AG08396 (cell line): ENCODE measurements at places on chromosomes 12 and 14.

DNA sequence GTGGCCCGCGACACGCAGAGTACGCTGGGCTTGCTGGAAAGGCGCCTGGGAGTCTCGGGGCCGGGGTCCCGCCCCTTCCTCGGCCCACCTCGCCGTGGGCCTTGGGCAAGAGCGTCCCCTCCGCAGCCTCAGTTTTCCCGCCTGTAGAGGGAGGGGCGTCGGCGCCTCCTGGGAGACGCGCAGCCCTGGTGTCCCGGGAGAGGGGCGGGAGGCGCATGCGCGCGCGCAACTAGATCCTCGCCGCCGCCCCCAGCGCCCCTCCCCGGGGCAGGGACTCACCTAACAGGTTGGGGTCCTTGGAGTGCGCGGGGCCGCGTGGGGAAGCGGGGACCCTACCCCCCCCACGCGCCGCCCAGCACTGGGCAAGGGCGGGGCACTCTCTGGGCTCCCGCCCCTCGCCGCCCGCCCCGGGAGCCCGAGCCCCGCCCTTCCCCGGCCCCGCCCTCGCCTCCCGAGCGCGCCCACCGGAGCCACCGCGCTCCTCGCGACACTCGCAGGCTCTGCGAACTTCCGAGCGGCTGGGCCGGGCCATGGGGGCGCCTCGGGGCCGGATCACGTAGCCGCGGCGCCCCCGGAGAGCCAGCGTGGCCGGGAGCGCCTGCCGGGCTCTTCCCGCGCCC lies at the start of gene KIF26A:
Gene KIF26A (plus strand): TSS at position 490 of the 620 bp plus-strand sequence. CDS start 136 bp downstream, outside the sequence.
- DNase-seq = peak; percentile 67

DNA sequence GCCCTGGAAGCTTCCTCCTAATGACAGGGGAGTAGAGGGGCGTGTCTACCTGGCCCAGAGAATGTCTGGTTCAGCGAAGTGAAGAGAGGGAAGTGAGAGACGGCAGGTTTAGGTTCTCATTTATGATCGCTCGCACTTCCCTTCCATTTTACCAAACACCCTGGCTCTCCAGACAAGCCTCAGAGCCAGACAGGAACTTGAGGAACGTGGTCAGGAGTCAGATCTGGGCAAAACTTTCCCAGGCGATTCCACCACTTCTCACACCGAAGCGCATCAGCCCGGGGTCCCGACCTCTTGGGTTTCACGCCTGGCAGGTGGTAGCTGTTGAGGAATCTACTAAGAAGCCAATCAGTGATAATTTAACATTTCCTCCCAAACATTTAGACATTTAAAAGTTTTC lies 21.3 kb downstream of the ACTN1 start:
- DNase-seq = no peak

- DNase-seq = peak; percentile 72
These were observed 18.0 kb downstream of the TNFAIP2 start for GRCh38 chr14:103141117-103141796.

DNA sequence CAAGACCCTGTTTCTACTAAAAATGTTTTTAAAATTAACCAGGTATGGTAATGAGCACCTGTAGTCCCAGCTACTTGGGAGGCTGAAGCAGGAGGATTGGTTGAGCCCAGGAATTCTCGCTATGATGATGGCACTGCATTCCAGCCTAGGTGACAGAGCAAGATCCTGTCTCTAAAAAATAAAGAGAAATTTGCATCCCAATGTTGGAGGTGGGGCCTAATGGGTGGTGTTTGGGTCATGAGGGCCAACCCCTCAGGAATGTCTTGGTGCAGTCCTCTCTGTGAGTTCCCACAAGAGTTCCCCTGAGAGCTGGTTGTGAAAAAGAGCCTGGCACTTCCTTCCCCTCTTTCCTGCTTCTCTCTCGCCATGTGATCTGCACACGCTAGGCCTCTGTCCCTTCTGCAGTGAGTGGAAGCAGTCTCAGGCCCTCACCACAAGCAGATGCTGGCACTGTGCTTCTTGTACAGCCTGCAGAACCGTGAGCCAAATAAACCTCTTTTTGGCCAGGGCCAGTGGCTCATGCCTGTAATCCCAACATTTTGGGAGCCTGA lies 11.3 kb downstream of the ACOT6 start:
- no peak for DNase-seq

DNA sequence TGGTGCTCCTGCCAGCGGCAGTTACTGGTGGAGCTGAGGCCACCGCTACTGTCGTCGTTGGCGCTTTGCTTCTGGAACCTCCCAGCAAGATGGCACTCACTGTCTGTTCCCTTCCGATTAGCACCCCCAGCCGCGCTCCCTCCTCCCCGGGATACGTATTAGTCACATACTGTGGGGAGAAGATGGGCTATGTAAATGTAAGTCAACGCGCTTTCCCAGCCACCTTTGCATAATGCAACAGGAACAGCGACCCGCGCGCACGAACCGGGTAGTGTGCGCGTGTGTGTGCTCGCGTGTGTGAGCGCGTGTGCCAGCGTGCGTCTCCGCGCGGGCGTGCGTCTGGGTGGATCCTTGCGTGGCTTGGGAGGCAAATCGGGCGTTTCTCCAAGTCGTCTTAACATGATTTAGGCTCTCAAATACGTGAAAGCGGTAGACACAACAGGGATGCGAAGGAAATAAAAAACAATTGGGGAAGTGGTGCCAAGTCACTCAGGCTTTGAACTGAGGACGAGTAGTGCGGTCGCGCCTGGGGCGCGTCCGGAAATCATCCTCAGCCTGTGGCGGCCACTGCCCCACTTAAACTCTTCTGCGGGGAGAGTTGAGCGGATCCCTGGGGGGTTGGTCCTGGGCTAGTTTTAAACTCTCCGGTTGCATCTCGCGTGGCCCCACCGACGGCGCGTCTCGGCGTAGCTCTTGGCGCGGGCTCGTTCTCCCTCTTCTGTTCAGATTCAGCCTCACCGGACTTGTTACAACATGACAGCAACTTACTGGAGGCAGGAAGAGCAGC lies 1.8 kb downstream of the FLRT2 start:
- peak; percentile 74 for DNase-seq

GRCh38 chr12:79983492-79983891 lies 48.6 kb upstream of the PPP1R12A start:
- peak; percentile 43 for DNase-seq

GRCh38 chr12:126400831-126401230 lies 1335.6 kb downstream of the AACS start:
- no peak for DNase-seq
